ENCODE measurements at places on chromosomes 1 and 21. TPM values are rescaled to one million over a fixed set of nuclear protein-coding genes. Genes with fewer than 3 reads are reported as not detected.

DNA sequence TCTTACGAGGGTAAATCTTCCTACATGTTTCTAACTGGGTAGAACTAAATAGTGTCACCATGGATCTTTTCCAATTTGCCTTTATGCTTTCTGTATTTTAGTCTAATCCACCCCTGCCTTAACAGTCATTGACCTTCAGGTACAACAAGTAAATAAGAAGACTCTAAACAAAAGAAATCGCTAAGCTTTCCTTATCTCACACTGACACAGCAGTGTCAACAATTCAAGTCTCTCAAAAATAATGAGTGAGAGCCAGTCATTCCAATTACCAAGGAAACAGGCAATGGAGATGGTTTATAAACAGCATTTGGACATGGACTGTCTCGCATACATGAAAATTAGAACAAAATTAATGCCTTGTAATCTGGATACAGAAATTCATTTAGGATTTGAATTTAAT lies 365.8 kb downstream of the VAV3 start:
- DNase-seq: no peak

GRCh38 chr1:164614316-164614715 lies 55.3 kb downstream of the PBX1 start:
- DNase-seq: no peak

GRCh38 chr1:87612956-87613355 lies 284.3 kb downstream of the LMO4 start:
- no peak for DNase-seq

DNA sequence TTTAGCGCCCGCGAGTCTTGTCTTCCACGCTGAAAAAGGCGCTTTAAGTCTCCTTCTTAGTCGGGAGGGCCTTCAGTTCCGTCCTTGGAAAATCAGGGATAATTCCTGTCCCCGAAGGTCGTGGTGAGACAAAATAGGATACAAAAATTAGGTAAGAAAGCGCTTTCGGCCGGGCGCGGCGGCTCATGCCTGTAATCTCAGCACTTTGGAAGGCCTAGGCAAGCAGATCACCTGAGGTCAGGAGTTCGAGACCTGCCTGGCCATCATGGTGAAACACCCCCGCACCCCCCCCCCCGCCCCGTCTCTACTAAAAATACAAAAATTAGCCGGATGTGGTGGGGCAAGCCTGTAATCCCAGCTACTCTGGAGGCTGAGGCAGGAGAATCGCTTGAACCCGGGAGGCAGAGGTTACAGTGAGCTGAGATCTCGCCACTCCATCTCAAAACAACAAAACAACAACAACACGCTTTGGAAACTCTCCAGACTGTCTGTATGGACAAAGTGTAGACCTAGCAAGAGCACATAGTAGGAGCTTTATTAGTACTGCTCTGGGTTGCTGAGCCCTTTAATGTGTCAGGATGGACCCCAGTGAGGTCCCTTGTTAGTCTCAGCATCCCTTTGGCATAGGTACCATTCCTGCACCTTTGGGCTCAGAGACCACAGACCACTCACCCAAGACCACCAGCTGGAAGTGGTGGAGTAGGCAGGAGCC lies 790 bp upstream of the TMEM54 start:
- no peak for DNase-seq

DNA sequence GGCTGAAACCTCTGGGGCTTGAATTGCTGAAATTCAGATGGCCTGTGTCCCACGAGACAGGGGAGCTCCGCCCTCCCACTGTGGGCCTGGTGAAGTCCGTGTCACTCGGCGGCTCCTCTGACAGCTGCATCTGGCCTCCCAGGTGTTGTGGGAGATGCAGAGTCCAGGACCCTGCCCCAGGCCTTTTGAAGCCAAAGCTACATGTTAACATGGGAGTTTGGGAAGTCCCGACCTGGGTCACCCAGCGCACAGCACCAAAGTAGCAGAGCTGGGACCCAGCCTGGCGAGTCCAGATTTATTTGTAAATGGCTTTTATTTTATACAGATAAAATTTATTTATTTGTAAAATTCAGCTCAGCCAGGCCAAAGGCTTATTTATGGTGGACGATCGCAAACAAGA lies 28.9 kb downstream of the SLC37A1 start:
- no peak for DNase-seq

DNA sequence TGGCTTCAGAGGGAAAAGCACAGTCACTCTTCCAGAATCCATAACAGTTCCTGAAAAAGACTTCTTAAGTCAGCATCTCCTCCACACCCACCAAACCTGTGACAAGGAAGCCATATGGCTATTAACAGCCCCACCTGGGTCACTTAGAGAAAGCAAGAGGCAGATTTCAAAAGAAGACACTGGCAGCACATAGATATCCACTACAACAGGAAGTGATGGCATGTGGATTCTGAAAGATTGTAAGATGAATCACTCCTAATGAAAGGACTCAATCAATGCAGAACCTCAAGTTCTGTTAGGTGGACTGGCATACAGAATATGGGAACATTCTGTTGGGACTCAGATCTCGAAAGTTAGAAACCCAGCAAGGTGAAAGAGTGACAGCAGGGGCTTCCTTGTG lies 365.9 kb downstream of the TGFB2 start:
- no peak for DNase-seq

DNA sequence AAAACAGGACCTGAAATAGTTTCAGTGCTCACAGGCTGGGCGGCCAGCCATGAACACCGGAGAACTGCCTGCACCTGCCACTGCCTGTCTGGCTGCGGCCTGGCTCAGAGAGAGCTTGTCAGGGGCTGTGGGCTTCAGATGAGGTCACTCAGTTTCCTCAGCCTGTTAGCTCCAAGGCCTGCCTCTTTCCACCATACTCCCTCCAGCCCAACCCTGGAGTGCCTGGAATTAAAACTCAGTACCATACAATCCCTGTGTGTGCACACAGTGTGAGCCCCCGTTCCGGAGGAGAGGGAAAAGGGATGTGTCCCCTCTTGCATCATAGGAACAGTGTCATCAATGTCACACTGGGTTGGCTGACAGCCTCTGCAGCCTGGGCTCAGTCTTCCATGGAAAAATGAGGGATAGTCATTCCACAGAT lies 16.2 kb downstream of the CACNA1S start:
- no peak for DNase-seq

GRCh38 chr21:33884376-33885171 lies 31.0 kb downstream of the ATP5PO start:
- no peak for DNase-seq

DNA sequence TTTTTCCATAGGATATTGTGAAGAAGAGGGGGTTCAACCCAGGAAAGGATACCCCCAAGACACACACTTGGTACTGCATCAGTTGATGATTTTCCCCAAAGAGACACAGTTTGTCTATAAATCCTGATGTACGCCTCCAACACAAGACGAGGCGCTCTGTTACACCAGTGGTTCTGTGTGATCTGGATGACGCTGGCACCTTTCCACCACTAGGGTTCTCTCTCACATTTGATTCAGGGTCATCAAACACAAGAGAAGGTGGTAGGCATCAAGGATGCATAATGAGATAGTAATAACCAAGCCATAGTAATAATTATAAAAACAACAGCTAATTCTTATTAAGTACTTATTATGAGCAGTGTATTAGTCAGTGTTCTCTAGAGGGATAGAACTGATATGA lies 508.8 kb upstream of the ZP4 start:
- no peak for DNase-seq

- no peak for DNase-seq
These were observed 3.1 kb upstream of the P3R3URF start for GRCh38 chr1:46179138-46180081.

GRCh38 chr1:174971902-174972301 lies 27.8 kb upstream of the CACYBP start:
- no peak for DNase-seq

DNA sequence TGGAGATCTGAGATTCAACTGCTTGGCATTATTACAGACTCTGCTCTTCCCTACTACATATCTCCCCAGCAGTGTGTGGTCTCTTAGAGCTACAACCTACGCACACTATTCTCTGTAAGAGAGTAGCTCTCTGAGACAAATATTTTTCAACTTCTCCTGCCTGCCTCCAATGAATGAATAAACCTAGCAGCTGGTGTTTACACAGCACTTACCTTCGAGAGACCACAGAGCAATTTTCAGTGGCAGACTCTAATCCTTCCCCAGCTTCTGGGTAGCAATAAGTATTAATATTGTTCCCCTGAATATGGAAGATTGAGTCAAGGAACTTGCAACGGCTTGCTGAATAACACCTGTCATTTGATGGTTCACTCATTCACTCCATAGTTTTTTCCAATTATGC lies 350.9 kb upstream of the SPAG17 start:
- DNase-seq: no peak

- DNase-seq: no peak
These were observed 93.3 kb upstream of the CD1D start for GRCh38 chr1:158087320-158087927.

DNA sequence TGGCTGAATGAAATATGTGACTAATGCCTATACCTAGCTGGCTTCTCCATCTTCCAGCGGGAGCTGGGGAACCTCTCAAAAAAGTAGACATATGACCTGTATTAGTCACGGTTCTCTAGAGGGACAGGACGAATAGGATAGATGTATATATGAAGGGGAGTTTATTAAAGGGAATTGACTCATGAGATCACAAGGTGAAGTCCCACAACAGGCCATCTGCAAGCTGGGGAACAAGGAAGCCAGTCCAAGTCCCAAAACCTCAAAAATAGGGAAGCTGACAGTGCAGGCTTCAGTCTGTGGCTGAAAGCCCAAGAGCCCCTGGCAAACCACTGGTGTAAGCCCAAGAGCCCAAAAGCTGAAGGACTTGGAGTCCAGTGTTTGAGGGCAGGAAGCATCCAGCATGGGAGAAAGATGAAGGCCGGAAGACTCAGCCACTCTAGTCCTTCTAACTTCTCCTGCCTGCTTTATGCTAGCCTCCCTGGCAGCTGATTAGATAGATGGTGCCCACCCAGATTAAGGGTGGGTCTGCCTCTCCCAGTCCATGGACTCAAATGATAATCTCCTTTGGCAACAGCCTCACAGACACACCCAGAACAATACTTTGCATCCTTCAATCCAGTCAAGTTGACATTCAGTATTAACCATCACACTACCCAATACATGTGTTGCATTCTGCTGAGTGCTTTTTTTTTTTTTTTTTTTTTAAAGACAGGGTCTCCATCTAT lies 19.6 kb downstream of the OLIG1 start:
- no peak for DNase-seq

DNA sequence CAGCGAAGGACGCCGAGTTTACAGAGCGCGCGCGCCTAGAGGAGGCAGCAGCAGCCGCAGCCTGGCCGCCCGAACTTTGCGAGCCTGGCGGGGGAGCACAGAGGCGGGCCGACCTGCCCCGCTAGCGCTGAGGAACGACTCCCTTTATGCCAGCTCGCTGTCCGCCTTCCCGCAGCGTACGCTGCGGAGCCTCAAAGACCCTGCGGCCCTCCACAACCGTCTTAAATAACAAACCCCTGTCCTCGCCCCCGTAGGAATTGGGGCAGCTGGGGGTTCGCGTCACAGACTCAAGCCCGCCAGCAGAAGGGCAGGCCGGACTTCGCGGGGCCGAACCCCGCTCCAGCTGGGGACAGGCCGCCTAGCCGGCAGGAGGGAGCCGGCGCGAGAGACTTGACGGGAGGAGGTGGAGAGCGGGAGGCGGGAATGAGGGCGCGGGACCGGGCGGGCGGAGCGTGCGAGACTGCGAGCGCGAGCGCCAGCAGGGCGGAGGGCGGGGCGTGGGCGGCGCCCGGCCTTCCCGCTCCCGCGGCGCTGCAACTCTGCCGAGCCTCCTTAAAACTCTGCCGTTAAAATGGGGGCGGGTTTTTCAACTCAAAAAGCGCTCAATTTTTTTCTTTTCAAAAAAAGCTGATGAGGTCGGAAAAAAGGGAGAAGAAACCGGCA lies 1.8 kb upstream of the CDKN2C start:
- DNase-seq: peak; percentile 97

DNA sequence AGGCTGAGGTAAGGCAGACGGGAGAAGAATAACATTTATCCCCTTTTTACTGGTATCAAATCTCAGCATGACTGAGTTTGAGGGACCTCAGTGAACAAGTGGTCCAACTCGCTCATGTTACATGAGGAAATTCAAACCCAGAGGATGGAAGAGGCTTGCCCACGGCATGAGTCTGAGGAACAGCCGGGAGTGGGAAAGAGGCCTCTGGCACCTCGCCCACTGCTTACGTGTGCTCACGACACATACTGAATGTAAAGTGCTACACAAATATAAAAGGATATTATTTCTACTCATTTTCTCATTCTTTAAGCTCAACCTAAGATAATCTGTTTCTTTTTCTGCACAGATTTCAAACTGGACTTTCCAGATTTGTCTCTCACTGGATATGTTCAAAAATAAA lies 14.7 kb downstream of the BEND5 start:
- DNase-seq: no peak

- DNase-seq: no peak
These were observed 33.4 kb downstream of the SUCO start for GRCh38 chr1:172566196-172566997.

DNA sequence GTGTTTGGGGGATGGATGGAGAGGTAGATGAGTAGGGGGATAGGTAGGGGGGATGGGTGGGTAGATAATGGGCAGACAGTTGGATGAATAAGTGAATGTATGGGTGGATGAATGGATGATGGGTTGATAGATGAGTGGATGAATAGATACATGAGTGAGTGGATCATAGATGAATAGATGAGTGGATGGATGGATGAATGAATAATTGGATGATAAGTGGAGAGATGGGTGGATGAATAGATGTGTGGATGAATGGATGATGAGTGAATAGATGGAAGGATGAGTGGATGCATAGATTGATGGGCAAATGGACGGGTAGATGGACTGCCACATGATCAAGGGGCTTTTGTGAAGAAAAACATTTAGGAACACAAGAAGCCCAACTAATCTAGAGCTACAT lies 133.3 kb upstream of the F3 start:
- no peak for DNase-seq

DNA sequence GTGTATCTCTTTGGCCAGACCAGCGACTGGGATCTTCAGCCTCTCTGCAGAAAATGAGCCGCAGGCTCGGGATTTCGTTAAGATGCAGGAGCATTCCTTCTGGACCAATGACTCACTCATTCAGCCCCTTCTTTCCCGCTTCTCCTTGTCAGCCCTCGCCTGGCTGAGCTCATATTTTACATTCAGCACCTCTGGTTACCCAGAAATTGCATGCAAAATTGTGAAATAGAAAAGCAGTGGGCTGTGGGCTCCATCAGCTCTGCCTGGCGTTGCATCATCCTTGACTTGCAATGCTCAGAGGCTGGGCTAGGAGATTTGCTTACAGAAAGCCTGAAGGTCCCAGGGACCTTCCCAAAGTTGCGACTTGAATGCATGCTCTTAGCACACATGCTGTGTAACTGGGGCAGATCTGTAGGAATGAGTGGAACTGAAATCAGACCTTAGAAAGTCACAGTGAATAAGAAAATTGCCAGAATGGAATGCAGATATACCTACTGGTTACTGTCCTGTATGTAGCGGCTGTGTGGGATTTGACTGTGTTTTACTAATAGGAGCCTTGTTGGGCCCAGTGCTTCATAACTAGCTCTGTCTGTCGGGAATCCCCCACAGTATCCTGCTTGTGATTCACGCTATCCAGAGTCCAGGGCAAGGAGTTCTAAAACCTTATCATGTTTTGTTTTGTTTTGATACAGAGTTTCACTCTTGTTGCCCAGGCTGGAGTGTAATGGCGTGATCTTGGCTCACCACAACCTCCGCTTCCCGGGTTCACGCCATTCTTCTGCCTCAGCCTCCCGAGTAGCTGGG lies 444.8 kb downstream of the KIF26B start:
- DNase-seq: no peak

Gene OLIG2
- not detected for total RNA-seq

Gene PAPPA2
- 0.48 TPM for total RNA-seq

Gene IFI44L
- 25.6 TPM for total RNA-seq

Gene AXDND1
- not detected for total RNA-seq

Gene FAM110D
- total RNA-seq: 6.3 TPM

Gene GUCA2A
- total RNA-seq: not detected

Gene PALMD
- 212 TPM for total RNA-seq

Gene ITLN2
- not detected for total RNA-seq

Gene SPRR3
- total RNA-seq: not detected

Gene ECM1
- 33.1 TPM for total RNA-seq

Gene GJA9
- total RNA-seq: not detected
